ENCODE measurements at places on chromosomes 3 and 15.

DNA sequence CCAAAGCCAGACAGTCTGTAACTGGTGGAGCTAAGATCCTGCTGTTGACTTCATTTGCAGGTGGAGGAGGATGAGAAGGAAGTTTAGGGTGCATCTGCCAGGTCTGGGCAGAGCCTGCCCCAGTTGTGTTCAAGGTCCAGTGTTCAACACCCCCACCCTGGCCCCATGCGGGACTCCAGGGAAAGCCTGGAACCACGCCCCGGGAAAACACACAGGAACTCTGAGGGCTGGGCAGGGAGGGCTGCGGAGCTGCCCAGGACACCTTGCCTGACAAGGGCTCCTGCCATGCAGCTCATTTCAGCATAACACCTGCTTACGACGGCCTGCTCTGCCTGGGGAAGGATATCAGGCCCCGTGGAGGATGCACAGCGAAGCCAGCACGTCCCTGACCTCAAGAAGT, 286.3 kb downstream of the XXYLT1 start:
- DNase-seq: no peak

- DNase-seq: no peak
These were observed 318.1 kb upstream of the IGF1R start for GRCh38 chr15:98330258-98330657.

DNA sequence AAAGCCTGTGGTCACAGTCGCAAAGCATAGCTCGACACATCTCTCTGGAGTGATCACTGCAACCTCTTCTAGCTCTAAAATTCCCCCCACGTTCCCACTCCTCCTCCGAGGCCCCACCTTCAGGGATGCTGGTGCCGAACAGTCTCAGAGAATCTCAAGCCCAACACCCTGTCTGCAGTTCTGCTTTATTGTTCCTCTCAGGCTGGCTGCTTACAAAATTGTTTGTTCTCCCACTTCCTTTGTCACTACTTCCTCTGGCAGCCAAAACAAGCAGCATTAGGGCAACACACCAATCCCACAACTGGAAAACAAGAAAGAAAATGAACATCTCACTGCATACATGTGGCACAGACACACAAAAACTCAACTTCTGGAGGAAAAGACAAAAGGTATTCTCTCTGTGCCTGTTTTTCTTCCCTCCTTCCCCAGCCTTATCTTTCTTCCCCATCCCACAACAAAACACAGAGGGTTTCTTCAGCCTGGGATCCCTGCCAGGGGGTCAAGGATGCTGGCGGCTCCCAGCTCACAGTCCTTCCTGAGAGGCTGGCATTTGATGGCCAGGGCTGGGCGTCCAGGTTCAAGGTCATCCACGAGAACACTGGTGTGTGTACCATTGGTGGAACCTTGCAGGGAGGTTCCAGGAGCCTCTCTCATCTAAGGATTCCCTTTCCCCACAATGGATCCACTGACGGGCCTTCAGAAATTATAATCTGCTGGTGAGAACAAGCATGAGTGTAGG, 108.4 kb downstream of the TMCO5A start:
- DNase-seq: no peak

DNA sequence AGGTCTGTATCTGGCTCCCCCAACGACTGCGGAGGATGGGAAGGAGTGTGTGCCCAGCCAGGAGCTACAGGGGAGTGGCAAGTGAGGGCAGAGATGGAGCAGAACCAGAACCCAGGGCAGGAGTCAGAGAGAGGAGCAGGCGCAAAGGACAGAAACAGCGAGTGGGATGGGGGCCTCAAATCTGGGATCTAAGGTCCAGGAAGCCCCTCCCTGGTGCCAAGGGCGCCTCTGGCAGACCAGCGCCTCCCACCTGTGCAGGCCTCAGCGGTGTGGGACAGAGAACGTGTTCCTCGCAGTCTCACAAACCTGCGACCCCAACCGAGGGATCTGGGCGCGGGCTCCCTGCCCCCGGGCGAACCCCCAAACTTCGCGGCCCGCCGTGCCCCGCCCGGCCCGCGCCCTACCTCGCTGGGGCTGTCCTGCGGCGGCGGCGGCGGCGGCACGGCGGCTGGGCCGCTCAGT, 301 bp downstream of the PCBP4 start:
- DNase-seq: no peak

GRCh38 chr3:83842511-83842910, 1116.3 kb upstream of the CADM2 start:
- DNase-seq: no peak

GRCh38 chr15:68818066-68818768, 2.5 kb downstream of the ANP32A start:
- peak; percentile 79 for DNase-seq

DNA sequence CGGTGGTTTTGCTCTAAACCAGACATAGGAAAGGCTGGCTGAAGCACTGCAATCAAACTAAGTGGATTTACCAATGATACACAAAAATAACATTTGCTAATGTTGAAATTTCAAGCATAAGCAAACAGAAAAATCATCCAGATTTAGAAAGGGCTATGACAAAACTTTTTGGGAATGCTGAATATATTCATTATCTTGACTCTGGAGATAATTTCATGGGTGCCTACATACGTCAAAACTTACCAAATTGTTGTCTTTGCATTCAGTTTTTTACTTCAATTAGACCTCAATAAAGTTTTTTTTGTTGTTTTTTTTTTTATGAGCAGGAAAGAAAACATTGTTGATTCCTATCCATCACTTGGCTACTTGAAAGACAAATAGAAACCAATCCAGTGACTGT, 140.8 kb downstream of the NR2E3 start:
- no peak for DNase-seq

- DNase-seq: no peak
These were observed 89.9 kb downstream of the IQSEC1 start for GRCh38 chr3:12983319-12983718.

DNA sequence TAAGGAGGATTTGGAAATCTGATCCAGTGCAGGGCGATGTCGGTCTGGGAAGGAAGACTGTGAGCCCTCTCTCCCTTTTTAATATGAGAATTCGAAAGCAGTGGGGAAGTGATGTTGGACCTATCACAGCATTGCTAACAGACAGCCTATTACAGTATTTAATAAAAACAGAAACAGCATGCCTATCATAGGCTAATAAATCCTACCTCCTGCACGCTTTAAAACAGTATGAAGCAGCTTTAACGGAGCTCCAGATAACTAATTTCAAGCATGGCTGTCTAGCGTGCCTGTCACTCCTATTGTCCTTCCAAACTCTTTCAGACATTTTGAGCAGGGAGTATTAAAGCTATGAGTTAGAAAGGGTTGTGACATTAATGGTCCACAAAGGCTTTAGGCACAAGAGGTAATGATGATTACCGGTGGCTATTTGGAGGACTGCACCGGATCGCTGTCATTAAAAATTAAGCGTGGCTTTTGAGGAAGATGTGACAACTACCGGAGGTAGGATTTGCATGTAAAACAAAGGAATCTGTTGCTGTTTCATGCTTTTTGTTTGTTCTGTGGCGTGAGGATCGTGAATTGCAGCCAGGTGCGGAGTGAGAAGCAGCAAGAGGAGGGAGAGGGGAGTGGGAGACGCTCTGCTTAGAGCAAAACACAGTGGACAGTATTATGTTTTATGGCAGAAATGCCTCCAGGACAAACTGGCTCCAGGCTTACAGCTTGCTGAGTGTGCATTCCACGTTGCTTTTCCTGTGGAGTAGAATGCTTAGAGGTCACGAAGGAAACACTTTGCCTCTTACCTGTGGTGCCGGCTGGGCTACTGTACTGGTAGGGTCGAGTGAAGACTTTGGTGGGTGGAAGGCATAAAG, at the start of gene KCNMB2:
Gene KCNMB2 (plus strand): TSS at position 226 of the 869 bp plus-strand sequence.
- no peak for DNase-seq

- DNase-seq: no peak
These were observed 101.6 kb downstream of the ERC2 start for GRCh38 chr3:56366641-56367162.

DNA sequence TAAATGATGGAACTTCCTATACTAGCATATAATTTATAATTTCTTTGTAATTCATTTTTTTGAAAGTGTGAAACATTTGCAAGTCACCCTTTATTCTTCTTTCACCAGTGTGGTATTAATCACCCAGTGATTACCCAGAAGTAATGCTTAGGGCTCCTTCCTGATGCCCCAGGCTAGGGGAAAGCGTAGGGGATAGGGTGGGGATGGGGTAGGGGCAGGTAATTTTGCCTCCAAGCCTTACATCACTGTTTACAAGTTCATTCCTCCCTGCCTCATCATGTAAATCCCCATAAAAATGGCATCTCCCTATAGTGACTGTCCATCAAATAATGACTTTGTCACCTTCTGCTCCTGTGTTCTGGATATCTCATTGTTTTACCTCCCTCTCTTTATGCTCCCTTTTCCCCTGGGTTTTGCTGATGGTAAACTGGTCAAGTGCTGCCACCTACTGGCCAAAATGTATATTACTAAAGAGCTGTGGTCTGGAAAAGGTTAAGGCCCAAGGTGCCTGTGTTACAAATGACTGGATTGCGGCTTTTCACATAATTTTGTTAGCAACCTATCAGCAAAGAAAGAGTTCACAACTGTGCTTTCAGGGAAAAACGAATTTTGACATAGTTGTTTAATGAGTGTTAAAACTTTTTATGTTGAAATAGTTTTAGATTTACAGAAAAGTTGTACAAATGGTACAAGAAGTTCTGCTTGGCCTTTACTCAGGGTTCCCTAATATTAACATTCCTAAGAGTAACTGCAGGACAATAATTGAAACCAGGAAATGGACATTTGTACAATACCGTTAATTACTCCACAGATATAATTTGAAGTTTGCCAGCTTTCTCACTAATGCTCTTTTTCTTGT, 54.7 kb downstream of the ONECUT1 start:
- no peak for DNase-seq

DNA sequence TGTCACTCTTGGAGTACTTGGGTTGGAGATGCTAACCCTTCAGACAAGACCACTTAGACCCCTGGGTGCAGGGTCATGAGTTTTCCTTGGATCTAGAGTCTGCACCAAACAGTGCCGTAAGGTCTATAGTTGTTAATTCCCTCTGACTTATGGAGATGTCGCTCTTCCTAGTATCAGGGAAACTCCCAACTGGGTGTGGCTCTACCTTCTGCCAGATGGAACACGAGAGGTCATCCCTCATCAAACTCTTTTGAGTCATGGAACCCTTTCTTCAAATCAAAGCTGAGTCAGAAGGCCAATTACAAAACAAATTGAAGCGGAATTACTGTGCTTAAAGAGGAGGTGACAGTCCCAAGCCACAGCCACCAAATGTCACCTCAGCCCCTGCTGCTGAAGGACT, 514.9 kb upstream of the PROK2 start:
- DNase-seq: no peak

DNA sequence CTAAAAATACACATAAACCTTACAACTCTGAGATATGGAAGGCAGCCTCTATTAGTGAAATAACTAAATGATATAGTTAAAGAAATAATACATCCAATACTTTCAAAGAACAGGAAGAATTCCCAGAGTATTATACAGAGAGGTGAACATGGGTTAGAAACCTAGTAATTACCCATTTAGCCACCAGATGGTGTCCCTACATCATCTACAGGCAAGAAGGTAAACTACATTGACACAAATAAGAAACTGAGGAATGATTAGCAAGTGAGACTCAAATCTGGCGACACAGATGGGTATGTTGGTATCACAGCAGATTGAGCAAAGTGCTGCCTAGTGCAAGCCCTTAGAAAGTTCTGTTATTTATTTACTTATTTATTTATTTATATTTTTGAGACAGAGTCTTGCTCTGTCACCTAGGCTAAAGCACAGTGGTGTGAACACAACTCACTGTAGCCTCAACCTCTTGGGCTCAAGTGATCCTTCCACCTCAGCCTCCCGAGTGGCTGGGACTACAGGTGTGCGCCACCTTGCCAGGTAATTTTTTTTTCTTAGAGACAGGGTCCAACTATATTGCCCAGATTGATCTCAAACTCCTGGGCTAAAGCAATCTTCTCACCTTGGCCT, 28.2 kb downstream of the NEK4 start:
- DNase-seq: no peak

- DNase-seq: no peak
These were observed 123.8 kb upstream of the C15orf61 start for GRCh38 chr15:67397139-67397538.

DNA sequence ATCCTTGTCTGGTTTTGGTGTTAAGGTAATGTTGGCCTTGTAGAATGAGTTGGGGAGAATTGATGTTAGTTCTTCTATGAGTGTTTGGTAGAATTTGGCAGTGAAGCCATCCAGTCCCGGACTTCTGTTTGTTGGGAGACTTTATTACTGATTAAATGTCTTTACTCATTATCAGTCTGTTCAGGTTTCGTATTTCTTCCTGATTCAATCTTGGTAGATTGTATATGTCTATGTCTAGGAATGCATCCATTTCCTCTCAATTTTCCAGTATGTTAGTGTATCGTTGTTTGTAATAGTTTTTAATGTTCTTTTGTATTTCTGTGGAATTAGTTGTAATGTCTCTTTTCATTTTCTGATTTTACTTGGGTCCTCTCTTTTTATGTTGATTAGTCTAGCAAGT, 39.4 kb downstream of the NCK1 start:
- no peak for DNase-seq

- no peak for DNase-seq
These were observed 82.5 kb downstream of the ADAM10 start for GRCh38 chr15:58666957-58667356.

DNA sequence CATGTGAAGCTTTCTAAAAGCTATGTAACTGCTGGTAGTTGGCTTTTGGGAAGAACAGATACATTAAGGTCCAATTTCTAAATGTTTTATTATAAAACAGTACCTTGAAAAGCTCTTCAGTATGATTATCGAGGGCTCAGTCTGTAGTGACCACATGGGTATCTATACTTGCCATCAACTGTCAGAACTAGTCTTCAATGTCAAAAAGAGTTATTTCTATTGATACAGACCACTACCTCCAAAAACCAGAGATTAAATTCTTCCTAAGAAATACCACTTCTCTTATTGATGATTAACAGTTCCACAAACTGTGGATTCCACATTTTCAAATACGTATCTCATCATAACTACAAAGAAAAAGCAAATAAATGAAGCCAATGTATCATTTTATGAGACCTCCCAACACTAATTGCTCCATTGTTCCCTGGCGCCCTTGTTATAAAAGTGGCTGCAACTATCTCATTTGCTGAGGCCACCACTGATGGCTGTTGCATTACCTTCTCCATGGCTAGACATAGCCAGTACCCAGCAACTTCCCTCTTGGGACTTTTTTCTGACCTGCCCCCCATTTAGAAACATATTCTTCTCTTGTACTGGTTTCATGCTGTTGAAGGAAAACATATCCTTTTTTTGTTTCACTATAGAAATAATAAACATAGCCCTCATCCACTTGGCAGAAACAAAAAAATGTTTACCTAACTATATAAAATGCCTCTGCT, 33.9 kb upstream of the MBNL1 start:
- no peak for DNase-seq

- no peak for DNase-seq
These were observed 40.3 kb upstream of the WNT5A start for GRCh38 chr3:55527361-55527760.

DNA sequence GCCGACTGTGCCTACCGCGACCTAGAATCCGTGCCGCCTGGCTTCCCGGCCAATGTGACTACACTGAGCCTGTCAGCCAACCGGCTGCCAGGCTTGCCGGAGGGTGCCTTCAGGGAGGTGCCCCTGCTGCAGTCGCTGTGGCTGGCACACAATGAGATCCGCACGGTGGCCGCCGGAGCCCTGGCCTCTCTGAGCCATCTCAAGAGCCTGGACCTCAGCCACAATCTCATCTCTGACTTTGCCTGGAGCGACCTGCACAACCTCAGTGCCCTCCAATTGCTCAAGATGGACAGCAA, 1.4 kb downstream of the ISLR start:
- DNase-seq: no peak

GRCh38 chr3:61450866-61451265, 110.5 kb upstream of the PTPRG start:
- no peak for DNase-seq

Data from stimulated activated CD4-positive, alpha-beta T cell treated with anti-CD3 and anti-CD28 coated beads, Interleukin-1b, Interleukin-23, amount 100 ng/mL, for 4 hours (primary cell).